ENCODE measurements at places on chromosomes 2 and 18.

DNA sequence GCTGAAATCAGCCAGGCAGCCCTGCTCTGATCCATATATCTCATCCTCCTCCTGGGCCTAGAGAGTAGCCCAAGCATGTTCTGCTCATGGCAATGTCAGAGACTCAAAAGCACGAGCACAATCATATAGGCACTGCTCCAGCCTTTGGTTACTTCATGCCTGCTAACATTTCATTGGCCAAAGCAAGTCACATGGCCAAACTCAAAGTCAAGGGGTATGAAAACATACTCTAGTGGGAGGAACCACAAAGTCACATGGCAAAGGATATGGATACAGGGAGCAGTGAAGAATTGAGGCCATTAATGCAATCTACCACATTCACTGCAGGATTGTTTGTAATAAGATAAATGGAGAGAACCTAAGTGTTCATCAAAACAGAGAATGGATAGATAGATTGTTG, 87.8 kb upstream of the SPATS2L start:
- no peak for DNase-seq

DNA sequence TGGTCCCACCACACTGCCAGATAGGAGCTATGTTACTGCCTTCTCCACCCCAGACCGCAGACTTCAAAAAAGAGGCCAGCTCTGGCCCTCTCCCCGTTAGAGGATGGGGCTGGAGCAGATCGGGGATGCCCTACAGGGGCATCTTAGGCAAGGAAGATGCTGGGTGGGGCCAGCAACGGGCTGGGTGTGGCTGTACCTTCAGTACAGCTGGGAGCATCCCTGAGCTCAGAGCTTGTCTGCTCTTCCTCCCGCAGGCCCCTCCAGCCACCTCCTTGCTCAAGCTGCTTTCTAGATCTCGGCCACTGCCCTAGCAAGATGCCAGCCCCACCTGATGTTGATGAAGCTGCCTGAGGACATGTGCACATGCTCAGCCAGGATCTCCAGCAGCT, 9.8 kb downstream of the PTPRN start:
- DNase-seq = no peak

GRCh38 chr2:130762031-130762909, 6.9 kb downstream of the AMER3 start:
- no peak for DNase-seq

DNA sequence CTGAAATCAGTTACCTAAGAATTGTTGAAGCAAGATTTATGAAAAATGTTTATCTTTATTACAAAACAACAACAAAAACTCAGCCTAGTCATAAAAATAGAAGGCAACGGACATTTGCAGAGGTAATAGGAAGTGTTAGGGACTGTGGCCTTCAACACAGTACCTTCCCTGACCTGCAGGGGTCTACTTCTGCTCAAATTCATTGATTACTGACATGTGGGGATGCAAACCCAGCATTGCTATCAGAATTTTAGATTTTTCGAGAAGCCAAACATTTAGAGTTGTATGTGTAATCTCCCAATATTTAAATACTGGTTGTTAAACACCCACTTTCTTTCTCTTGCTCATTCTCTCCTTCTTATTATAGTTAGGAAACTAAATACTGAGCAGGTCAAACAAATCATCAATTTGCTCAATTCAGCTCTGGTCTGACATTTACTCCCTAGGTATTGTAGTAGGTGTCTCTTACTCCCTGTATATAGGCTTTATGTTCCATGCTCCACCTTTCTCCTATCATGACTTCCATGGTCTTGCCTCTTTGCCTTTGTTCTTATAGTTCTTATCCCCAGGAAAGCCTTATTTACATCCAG, 198.5 kb downstream of the UBE2E3 start:
- DNase-seq = peak; percentile 33

DNA sequence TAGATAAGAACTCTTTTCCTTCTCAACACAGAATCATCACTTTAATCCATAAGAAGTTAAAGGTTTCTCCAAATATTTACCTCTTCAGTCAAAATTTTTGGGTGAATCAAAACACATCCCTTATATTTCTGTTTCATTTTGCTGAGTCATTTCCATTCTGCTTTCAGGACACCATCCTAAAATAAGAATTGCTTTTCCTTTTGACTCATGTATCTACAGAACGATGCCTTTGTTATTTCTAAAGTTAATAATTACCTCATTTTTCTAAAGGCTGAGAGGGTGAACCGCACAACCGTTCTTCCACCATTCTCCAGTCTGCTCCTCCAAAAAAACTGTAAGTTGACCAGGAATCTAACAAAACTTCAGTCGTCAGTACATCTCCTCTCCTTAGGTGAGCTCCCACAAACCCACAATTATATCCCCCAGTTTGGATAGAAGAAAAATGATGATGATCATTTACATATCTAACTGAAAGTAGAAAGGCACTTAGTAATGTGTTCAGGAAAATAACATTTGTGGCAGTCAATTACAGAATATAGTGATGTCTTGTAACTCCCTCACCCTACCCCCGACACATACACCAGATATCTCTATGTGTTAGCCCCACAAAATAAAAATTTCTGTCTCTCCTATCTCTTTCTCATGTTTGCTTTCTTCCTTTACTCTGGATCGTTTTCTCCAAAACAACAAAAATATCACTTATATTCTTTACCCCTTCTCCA, 162.5 kb downstream of the RAD51AP2 start:
- DNase-seq = no peak

GRCh38 chr18:54672846-54673475, 81.9 kb downstream of the DYNAP start:
- DNase-seq = no peak

- DNase-seq = no peak
Measured at GRCh38 chr18:41842886-41843285, 112.1 kb upstream of the PIK3C3 start.

DNA sequence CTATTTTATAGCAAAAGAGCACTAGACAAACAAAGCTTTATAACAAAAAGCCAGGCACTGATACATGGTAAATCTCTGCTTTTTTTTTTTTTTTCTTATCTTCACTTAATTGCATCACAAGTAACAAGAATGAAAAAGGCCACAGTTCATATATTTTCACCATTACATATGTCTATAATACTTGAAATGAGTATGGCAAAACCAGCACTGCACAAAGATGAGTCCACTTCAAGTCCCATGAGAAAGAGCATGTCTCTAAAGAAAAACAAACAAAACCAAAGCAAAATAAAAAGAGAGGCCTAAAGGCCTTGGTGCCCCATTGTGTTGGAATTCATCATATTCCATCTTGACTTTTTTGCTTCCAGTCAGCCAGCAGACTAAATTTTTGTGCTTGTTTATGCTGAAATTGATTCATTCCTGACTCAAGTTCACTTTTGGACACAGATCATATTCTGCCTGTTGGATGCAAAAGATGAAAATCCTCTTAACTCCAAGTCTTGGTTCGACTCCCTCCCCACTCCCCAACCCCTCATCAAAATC, 264.9 kb upstream of the CCDC68 start:
- no peak for DNase-seq

DNA sequence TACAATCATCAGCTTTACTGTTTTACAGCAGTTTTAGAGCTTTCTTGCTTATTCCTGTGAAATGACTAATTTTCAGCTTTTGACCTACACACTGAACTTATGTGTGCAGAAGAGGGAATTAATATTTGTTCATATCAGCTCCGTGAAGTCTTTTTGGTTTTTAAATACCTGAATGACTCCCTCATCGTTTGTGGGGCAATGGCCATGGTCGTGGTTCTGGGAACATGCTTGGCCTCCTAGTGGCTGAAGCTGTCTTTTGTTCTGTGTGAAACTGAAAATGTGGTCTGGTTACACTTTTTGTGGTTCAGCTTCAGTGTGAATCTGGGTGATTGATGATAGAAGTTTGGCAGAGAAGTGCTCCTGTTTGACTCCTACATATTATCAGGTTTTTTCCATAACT, 408.1 kb downstream of the THSD7B start:
- no peak for DNase-seq

DNA sequence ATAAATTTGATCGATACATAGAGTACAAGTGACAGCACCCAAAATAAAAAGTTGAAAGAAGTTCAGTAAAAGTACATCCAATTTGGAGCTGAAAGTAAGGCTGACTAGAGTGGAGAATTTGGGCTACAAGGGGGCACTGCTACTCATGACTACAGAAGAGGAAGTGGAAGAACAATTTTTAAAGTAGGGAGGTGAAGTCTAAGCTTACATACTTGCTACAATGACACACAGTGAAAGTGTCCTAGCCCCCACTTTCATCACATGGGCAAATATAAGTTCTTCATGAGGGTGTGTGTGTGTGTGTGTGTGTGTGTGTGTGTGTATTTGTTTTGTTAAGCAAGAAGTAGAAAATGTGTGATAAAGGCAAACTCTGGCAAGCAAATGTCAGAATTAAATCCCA, 45.7 kb downstream of the MAP3K2 start:
- no peak for DNase-seq

DNA sequence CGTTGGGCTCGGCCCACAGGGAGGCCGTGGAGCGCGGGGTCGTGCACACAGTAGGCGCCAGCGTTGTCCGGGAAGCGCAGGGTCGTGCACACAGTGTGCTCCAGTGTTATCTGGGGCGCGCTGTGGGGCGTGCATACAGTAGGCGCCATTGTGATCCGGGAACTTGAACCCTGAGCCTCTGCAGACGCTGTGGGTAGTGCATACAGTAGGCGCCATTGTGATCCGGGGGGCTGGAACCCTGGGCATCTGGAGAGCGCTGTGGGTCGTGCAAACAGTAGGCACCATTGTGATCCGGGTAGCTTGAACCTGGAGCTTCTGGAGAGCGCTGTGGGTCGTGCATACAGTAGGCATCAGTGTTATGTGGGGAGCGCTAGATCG, 793 bp downstream of the ZNF236 start:
- no peak for DNase-seq

- DNase-seq = no peak
Measured at GRCh38 chr18:36468161-36468560, 170.6 kb downstream of the FHOD3 start.

- DNase-seq = peak; percentile 42
Measured at GRCh38 chr18:31657823-31658669, 26.3 kb downstream of the B4GALT6 start.

GRCh38 chr2:26941486-26941885, 29.0 kb upstream of the MAPRE3 start:
- no peak for DNase-seq

DNA sequence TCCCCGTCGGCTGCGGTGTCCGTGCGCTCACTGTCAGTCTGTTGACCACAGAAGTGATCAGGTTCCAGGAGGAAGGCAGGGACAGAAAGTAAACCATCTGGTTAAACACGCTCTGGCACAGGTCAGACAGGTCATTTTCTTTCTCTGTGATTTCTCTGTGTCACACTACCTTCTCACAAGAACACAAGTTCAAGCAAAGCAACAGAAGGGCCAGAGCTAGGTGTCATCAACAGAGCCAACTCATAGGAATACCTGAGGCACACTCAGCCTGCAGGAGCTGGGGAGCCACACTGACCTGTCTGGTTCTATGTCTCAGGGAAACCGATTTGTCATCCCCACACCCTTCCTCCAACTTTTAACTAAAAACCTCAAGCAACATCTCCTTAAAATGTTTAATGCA, 115.1 kb upstream of the ZBTB14 start:
- DNase-seq = no peak

GRCh38 chr18:8802017-8802672, 96.8 kb downstream of the MTCL1 start:
- no peak for DNase-seq

- DNase-seq = peak; percentile 2
Measured at GRCh38 chr2:58762176-58762781, 521.2 kb upstream of the FANCL start.

DNA sequence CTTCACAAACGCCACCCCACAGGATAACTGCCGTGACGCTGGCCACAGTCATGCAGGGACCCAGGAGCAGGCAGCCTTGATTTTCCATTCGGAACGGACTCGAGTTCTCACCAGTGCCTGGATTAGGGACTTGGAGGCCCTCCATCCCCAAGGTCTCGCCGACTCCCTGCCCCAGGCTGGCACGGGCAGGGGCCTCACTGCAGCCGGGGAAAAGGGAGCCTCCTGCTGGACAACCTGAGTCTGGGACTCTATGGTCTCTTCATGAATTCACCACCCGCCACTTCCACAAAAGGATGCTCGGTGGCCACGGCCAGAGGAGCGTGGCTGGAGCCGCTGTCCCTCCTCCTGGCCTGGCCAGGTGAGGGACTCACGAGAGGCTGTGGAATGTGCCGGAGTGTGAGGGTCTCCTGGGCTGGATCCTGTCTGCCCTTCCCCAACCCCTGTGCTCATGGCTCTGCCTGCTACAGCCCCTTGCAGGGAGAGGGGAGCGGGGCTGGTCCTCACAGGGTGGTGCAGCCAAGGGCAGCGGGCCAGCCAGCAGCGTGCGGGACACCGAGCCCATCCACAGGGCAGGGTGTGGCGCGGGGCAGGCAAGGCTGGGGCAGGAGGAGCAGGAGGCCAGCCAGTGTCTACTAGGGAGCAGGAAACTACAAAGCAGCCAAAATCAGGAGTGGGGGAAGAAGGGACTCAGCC, 42.3 kb downstream of the AQP12A start:
- DNase-seq = peak; percentile 11

GRCh38 chr2:29278966-29279365, 163.8 kb downstream of the CLIP4 start:
- DNase-seq = no peak

DNA sequence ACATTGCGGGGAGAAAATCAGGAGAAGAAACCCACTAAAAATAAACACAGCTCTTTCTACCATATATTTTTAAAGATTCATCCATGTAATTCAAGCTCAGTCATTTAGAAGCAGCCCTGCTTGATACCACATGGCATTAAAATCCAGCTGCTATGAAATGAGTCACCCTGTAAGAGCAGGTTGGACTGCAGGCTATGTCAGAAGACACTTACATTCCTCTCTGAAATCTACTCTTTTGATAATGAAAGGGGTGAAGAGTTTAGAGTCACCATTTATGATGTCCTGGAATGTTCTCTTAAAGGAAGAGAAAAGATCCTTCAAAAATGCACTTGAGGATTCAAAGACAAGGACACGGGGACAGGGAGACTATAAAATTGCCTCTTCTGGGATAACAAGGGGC, 100.6 kb upstream of the APCDD1 start:
- DNase-seq = no peak

DNA sequence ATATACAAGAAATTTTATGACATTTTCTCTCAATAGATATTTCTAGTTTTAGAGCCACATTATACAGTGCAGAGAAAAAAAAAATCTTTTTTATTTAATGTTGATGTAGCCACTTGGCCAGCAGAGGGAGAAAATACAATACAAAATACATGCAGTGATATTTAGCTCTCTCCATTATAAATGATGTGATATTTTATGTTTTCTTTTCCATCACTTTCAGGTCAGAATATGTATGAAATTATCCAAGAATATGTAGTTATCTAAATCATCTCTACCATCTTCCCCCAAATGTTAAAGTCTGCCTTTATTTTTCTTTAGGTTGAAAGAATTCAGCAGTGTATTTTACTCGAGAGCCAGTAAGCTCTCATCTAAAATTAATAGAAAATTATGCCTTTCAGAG, 533.6 kb upstream of the FSHR start:
- no peak for DNase-seq

- DNase-seq = no peak
Measured at GRCh38 chr2:170006587-170007325, 171.2 kb upstream of the MYO3B start.

Measured in stimulated activated CD4-positive, alpha-beta T cell treated with anti-CD3 and anti-CD28 coated beads, Interleukin-4, amount 100 ng/mL, for 1 hour (primary cell).